ENCODE measurements at places on chromosomes 11 and 22. TPM values are rescaled to one million over a fixed set of nuclear protein-coding genes. Genes with fewer than 3 reads are reported as not detected.

The TNNI2 gene
- polyA plus RNA-seq: not detected

The DDIAS gene
- 7.1 TPM for polyA plus RNA-seq

The MRPL40 gene
- polyA plus RNA-seq: 44.8 TPM

The C11orf91 gene
- polyA plus RNA-seq: not detected

The SOX6 gene
- 29.3 TPM for polyA plus RNA-seq

The FGF3 gene
- not detected for polyA plus RNA-seq

The UBXN1 gene
- polyA plus RNA-seq: 191 TPM

The RTL10 gene
- 28.5 TPM for polyA plus RNA-seq

The EHF gene
- polyA plus RNA-seq: 32.7 TPM

The CCDC73 gene
- 0.23 TPM for polyA plus RNA-seq

The PGR gene
- polyA plus RNA-seq: not detected

The APOBEC3B gene
- 3.4 TPM for polyA plus RNA-seq

Measured in renal pelvis (tissue), 12 donors.